PC-9 (cell line): ENCODE measurements at places on chromosomes 4 and X.

DNA sequence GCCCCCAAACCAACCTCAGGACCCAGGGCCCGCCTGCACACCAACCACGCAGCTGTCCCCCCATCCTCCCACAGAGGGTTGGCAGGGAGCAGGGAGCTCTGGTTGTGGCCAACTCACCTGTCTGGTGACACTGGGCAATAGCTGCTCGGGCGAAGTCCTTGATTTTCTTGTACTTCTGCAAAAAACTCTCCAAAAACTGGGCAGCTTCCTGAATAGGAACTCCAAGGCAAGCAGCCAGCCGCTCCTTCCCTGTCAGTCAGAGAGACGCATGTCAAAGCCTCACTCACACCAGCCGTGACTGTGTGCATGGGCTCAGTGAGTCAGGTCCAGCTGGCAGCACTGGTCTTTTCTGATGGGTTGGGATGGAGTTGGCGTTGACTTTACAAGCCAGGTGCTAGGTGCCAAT, 26.4 kb downstream of the NAT8L start:
- no peak for DNase-seq

- no peak for DNase-seq
Measured at GRCh38 chrX:54494989-54495813, 833 bp downstream of the FGD1 start.

GRCh38 chrX:46727441-46727840, 31.5 kb downstream of the SLC9A7 start:
- no peak for DNase-seq

DNA sequence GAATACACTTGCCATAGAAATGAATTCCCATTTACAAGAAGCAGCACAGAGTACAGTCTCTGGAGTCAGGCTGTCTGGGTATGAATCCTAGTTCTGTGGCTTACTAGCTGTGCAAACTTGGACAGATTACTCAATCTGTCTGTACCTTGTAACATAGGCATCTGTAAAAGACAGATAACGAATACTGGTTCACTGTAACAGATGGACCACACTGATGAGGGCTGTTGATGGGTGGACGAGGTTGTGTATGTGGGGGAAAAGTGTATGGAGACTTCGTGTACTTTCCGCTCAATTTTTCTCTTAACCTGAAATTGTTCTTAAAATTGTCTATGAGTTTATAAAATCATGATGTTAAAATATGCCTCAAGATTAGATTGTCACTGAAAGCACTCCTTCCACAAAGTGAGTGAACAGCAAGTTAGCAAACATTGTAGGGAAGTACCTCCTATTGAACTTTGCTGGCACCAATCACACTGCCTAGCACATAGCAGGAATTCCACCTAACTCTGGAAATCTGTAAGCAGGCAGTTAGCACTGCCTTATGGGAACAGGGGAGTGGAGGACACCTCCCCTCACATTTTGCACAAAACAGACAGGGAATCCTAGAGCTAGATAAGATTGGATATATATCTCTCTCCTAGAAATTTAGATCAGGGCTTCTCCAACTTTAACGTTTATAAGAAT, 6.5 kb upstream of the EXOSC9 start:
- DNase-seq = no peak
